Pancreas (tissue), 10 donors: ENCODE measurements at places on chromosomes 5 and 9. TPM values are rescaled to one million over a fixed set of nuclear protein-coding genes. Genes with fewer than 3 reads are reported as not detected.

The DPYSL3 gene
- polyA plus RNA-seq = 4.8 TPM

The INSL4 gene
- not detected for polyA plus RNA-seq

The ARID3C gene
- not detected for polyA plus RNA-seq

The PCDHGA4 gene
- 0.61 TPM for polyA plus RNA-seq

The DMRT3 gene
- not detected for polyA plus RNA-seq

The IL9 gene
- polyA plus RNA-seq = not detected

The ALDH1A1 gene
- polyA plus RNA-seq = 275 TPM

The NMUR2 gene
- not detected for polyA plus RNA-seq

The LIX1 gene
- polyA plus RNA-seq = 0.12 TPM

The IL13 gene
- polyA plus RNA-seq = not detected

The IRX2 gene
- polyA plus RNA-seq = 22.8 TPM

The OR1J2 gene
- not detected for polyA plus RNA-seq
